ENCODE measurements at places on chromosomes 2 and 18.

DNA sequence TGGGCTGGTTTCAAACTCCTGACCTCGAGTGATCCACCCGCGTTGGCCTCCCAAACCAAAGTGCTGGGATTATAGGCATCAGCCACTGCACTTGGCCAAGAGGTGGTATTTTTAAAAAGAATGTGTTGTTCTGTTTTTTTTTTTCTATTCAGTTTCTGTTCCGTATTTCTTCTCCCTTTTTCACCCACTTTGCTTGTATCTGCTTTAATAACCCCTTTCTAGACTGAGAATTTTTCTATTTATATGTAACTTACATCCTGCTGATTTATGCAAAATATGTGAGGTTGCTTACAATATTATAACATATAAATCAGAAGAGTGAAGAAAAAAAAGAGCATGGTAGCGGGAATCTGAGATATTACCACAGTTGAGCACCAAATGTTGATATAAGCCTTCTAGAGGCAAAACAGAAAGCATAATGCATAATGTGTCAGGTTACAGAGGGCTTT lies 17.2 kb upstream of the LYPD6B start:
- DNase-seq: no peak

- no peak for DNase-seq
Observed at GRCh38 chr2:8662239-8662879, 19.5 kb upstream of the ID2 start.

- no peak for DNase-seq
Observed at GRCh38 chr2:226671141-226671676, 128.4 kb downstream of the IRS1 start.

DNA sequence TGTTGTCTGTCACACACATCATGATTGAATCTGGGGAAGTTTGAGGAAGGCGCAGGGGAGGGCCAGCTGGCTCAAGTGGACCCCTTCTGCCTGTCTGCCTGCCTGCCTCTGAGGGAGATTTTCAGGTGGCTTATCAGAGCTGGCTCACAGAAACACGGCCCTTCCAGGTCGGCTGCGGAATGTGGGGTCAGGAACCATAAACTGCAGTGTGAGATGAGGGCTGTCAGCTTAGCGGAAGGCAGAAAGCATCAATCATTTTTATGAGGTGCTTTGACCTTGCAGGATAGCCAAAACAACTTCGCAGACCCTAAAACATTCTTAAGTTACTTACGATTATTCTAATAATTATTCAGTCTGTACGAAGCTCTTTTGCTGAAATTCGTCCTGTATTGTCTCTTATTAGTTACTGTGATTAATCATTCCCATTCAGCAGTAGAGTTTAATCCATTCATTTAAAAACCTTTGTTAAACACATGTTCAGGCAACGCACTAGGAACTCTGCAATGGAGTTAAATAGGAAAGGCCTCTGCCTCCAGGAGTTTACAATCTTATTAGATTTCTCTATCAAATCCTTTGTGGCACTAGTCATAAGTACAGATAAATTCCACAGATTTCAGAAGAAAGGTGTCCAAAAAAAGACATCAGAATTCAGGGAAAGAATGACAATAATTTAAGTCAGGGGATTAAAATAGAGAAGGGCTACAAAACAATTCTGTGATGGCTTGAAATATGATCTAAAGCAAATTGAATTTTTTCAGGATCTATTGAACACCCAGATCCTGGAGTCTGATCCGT lies 371.6 kb downstream of the HRH4 start:
- no peak for DNase-seq

GRCh38 chr2:151024696-151025251 lies 236.9 kb downstream of the RBM43 start:
- DNase-seq: no peak

GRCh38 chr18:33755391-33755790 lies 177.4 kb downstream of the ASXL3 start:
- no peak for DNase-seq

DNA sequence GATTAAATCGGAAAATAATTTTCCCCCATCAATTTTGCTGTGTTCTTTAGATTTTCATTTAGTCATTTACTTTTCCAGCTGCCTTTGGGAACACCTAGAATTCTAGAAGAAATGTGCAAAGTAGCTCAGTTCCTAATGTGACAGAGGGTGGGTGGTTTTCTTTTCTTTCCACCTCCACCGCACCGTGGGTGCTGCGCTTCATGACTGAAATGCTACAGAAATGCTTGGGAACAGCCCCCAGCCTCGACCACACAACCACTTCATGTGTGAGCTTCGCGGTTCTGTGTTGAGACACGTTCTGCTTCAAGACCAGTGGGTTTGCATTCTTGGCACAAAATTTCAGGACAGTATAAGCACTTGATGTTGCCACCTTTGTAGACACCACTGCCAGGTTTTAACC lies 30.9 kb downstream of the E2F6 start:
- DNase-seq: no peak

DNA sequence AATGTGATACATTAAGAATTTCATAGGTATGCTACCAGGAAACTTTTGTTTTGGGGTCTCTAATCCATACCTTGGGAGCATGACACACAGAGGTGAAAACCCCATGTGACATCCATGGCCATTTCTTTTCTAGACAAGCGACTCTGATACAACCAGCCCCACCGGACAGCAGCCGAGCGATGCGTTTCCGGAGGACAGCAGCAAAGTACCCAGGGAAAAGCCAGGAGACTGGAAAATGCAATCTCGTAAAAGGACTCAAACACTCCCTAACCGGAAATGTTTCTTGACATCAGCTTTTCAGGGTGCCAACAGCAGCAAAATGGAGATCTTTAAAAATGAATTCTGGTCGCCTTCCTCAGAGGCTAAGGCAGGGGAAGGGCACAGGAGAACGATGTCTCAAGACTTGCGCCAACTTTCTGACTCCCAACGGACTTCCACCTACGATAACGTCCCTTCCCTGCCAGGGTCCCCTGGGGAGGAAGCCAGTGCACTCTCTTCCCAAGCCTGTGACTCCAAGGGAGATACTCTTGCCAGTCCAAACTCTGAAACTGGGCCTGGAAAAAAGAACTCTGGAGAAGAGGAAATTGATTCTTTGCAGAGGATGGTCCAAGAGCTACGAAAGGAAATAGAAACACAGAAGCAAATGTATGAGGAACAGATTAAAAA lies 48.9 kb downstream of the BMP10 start:
- no peak for DNase-seq

DNA sequence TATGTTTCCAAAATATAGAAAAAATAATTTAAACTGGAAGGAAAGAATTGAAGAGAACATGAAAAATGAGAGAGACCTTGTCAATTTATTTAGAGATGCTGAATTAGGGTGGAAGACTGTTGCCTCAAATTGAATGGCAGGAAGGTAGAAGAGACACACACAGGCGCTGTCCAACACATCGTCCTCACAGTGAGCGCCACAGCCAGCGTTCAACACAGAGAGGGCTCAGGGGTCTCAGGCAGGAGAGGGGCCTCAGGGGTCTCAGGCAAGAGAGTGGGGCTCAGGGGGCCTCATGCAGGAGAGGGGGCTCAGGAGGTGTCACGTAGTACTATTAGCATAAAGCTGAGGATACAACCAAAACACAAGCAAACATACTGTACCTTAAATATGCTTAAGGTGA lies 65.7 kb downstream of the TMEM18 start:
- no peak for DNase-seq

DNA sequence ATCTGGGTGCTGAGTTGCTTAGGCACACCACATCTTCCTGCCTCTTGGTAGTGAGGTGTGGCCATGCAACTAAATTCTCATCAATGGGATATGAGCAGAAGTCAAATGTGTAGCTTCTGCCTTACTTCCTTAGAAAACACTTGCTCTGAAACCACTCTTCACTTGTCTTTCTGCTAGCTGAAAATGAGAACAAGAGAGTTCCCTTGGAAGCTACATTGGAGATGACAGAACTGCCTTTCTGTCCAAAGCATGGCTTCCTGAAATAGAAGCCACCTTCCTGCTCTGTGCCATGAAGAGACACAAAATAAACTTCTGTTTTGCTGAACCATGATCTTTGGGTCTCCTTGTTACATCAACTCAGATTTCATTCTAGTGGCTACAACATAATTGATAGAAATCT lies 659.9 kb downstream of the IRS1 start:
- no peak for DNase-seq

- DNase-seq: no peak
Observed at GRCh38 chr2:206502729-206503128, 59.4 kb downstream of the ADAM23 start.

DNA sequence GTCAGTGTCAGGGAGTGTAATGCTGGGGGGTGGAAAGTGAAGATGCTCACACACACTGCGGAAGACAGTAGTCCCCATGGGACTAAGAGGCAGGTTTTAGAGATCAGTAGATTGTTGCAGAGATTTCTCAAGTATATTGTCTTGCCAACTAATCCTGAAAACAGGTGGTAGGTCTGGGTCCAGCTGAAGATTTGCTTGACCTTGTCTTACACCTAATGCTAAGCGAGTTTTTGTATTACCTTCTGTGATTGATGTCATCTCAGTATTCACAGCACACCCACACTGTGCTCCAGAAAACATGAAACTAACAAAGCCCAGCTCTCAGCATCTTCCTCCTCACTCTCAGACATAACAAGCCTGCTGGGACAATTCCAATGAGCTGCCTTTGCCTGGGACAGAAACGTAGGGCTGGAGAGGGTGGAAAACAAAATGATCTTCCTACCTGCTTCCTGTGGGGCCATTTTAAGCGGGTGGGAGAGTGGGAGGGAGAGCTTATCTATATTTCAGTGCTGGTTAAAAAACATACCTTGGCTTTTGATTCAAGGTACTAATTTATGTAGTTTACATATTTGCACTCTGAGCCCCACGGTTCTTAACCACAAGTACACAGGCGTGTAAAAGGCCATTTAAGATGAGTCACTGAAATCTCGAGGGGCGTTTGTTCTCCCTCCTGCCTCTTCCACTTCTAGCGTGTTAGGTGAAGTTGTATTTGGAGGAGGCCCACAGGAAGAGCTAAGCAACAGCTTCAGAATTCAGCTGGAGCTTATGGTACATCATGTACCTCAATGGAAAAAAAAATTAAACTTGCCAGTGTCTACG lies 23.1 kb upstream of the RBMS1 start:
- no peak for DNase-seq

DNA sequence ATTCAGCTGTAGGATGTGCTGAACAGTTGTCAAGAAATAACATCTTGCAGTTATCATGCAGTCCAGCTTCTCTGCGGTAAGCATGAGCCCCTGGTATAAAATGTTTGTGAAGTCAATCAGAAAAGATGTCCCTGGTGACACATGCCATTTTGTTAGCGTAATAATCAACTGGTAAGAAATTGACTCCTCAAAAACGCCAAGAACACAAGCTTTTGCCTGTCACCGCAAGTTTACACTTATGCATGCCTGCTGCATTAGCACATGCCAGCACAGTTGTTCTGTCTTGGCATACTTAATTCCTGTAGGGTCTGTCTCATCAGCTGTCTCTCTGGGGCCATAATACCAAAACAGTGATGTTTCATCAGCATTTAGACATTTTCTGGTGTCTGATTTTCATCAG lies 524.8 kb upstream of the DSEL start:
- DNase-seq: no peak

DNA sequence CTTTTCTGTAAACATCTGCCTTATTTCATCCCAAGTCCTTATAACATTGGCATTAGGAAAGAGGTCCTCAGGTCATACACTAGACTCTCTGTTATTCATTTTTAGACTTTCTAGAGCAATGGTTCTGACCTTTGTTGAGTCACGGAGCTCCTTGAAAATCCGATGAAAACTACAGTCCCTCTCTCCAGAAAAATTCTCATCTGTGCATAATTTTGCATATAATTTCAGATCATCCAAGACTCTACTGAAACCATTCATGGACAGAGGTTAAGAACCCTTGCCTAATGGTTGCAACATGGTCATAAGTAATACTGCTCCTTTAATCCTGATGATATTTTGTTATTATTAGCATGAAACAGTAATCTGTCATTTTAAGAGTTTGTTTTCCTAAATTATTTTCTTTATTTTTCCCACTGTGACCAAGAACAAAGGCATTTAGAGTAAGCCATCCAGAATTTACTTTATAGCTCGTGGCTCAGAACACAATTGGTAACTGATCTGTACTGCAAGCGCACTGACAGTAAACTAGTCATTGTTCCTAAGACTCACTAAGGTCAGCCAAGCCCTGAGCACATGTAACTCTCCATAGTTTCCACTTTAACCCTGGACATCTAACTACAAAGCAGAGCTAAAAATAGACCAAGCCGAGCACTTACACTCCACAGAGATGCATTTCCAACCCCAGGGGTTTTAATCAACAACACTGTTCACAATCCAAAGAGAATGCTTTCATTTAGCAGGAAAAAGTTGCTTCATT lies 8.4 kb downstream of the MYOM1 start:
- peak; percentile 49 for DNase-seq

GRCh38 chr2:127451981-127452380 lies 33.8 kb downstream of the PROC start:
- DNase-seq: no peak

DNA sequence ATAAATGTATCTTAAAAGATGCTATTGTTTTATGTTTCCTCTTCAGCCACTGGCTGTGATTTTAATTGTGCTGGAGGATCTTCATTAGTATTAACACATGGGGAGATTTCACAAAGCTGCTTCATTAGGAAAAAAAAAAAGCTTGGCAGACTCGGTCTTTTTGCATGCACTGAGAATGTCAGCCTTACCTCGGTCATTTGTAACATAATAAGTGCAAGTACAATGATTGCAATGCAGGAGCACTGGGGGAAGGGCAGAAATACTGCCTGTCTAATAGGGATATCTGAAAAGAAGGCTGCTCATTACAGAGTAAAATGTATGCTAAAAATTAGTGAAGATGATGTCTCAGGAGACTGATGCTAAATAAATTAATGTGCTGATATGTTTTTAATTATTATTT lies 1.3 kb upstream of the BAZ2B start:
- DNase-seq: no peak

GRCh38 chr2:229884775-229885699 lies 36.8 kb downstream of the TRIP12 start:
- no peak for DNase-seq

DNA sequence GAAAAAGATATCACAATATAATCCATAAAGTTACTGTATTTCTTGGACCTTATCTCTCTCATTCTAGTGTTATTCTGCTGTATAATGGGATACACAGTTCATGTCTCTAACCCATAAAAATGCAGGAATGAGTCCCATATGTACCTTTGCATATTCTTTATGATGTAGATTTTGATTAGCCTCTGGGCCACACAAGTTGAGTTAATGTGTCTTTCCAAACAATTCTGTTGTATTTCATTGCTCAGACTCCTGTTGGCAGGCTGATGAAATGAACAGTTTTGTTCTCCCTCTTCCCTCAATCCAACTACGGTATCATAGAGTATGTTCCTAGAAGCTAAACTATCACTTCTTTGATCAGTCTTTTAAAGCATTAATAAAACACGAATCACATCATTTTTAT lies 113.2 kb upstream of the SATB2 start:
- no peak for DNase-seq

DNA sequence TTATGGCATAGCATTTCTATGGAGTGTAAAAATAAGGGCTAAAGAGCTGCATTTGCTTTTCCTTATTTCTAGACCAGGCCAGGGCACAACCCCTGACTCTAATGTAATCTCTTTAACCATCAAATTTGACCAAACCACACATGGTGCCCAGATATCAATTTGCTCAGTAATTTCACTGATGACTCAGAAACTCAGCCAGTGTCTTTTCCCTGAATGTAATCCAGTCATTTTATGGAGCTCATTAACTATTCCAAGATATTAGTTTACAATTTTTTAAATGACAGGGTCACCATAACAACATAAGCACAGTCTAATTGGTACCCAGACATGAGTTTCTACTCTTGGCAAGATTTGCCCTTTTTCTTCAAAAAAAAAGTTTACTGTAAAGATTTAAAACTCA lies 270.8 kb upstream of the AGAP1 start:
- no peak for DNase-seq

GRCh38 chr2:224930124-224930523 lies 112.1 kb downstream of the DOCK10 start:
- DNase-seq: no peak

Measured in brain pericyte (primary cell).